Stimulated activated CD4-positive, alpha-beta T cell treated with anti-CD3 and anti-CD28 coated beads, TNF-alpha, amount 100 ng/mL, for 48 hours (primary cell): ENCODE measurements at places on chromosomes 1 and 21.

- DNase-seq: no peak
Observed at GRCh38 chr1:154765970-154766369, 104.1 kb downstream of the KCNN3 start.

DNA sequence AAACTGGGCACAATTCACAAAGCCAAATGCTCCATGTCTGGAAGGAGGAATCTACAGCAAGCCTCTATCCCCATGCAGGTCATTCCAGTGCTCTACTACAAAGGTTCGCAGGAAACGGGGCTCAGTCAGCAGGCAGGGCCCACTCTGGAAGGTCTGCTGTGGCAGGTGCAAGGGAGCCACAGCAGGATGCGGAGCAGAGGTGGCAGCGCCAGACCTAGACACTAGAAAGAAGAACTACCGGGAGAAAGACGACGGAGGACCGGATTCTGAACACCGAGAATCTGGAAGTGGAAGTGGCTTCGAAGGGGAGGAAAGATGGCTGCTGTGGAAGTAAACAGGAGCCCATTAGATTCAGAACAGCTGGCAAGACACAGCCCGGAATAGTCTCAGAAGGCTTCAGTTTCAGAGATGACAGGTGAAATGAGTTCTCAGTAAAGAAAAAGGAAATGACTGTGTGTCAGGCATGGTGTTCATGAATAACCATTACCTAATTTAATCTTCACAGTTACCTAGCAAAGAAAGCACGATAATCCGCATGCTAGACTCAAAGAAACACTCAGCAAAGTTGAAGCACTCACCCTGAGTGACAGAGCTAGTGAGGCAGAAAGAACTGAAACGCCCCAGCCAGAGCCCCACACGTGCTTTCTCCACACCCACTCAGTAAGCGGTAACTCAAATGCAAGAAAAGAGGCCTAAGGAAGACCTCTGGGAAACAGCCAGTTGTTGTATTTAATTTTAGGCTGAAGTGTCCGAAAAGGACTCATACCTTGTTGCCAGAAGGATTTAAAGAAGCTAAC lies 21.4 kb downstream of the SETD4 start:
- no peak for DNase-seq

DNA sequence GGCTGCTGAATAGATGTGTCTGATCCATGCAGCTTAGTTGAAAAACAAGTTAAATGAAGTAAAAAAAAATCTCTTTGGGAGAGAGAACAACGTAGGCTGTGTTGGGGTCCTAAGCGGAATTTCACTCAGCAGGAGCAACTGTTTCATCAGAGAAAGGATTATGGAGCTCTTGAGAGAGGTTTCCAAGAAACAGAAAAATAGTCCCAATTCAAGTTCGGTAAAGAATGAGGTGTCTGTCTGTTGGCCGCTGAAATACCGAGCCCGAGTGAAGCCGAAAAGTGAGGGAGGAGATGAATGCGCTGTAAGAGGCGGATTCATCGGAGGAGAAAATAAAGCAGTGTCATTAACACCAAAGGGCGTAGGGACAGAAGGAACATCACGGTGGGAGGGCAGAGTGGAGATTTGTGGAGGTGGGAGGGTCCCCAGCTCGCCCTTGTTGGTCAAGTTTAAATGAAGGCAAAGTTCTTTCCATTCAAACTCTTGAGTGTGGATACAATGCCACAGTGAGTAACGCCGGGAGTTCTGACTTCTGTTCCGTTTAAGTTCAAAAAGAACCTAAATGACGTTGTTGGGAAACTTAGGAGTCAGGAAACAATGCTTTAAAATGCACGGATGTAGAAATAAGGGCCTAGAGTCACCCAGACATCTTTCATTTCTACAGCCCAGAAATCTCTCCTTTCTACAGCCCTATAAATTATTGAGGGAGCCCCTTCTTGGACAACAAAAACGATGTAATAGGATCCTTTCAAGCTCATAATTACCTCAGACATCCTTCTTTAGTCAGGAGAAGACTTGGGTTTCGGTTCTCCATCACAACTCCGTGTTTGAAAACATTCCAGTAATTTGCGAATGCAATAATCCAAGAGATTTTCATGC lies 15.6 kb upstream of the SLC45A1 start:
- DNase-seq: no peak

GRCh38 chr1:207026104-207026534 lies 6.4 kb downstream of the C1orf116 start:
- no peak for DNase-seq

GRCh38 chr1:30743584-30744059 lies 14.0 kb downstream of the LAPTM5 start:
- DNase-seq: no peak

DNA sequence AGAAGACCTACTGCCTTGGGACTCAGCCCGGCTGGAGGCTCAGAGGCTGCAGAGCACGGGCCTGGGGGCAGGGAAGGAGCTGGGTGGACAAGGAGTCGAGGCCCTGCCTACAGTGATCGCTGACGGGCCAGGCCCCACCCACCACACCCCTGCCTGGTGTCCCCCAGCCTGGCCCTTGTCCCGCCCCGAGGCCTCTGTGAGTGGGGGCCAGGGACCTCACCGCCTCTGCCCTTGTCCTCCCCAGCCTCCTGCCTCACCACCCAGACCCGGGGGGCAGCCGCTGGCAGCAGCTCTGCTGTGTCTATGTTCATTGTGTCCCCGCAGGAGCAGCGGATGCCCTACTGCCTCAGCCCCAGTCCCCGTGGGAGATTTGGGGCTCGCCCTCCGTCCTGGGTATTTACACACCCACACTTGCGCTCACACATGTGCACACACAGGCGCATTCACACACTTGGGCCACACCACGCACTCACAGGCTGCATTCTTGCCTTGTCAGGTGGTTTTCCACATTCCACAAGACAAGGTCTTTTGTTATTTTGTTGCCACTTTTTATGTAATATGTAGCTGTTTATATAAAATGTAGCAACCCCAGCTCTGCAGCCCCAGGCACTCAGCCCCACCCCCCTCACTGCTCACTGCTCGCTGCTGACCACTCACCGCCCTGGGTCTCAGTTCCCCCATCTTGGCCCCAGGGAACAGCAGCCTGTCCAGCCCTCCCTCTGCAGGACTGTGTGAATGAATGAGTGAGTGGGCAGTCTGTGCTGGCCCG lies 7.3 kb downstream of the PFKL start:
- no peak for DNase-seq

- no peak for DNase-seq
Observed at GRCh38 chr1:190124068-190124467, 353.6 kb downstream of the BRINP3 start.

DNA sequence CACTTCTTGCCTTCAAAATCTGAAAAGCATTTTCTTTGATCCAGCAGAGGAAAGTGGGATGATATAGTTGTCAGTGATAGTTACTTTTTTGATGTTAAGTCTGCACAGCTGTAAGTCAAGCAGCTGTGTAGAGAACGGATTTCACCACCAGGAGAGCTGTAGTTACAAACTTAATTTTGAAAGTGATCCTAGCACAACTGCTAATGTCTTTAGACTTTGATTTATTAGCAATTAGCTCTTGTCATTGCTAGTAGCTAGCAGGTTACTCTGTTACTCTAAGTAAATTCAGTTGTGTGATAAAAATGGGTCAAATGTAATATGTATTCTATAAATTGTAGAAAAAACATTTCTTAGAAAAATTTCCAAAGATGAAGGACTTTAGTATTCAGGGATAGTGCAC lies 46.0 kb downstream of the ALG6 start:
- no peak for DNase-seq

DNA sequence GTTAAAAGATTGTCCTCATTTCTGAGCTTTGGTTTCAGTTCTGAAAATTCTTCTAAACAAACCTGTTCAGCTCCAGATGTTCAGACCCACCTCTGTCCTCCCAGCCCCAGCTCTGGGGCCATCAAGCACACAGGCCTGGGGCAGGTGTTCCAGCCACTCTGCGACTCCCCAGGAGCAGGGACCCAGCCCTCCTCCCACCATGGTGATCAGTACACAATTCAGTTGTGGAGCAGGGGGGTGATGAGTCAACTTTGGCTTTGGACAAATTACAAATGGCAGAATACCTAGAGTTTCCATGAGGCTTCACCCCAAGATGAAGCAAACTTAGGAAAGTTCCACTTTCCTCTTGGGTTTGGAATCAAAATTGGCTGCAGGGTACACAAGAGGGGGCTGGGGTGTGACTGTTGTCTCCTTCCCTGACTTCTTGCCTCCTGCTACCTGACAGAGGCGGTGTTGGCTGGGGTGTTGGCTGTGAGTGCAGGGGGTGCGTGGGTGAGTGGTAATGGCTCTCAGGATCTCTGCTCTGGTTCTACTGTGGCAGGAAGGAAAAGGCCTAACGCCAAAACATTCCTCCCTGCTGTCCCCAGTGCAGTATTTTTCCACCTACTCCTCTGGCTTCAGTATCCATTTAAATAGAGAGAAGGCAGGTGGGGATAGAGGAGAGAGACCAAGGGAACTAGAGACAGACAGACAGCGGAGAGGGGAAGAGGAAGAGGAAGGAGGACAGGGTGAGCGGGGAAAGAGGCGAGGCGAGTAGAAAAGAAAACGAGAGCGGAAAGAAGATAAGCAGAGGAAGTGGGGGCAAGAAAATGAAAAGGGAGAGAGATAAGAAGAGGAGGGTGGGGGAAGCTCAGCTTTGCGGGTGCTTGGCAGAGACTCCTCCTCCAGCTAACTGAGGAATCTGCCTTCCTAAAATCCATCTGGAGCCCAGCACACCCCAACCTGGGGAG lies 20.6 kb upstream of the LRRN2 start:
- DNase-seq: no peak

- DNase-seq: no peak
Observed at GRCh38 chr1:56123826-56124225, 455.5 kb downstream of the PLPP3 start.

- no peak for DNase-seq
Observed at GRCh38 chr1:22845398-22845935, 127.2 kb downstream of the LACTBL1 start.

DNA sequence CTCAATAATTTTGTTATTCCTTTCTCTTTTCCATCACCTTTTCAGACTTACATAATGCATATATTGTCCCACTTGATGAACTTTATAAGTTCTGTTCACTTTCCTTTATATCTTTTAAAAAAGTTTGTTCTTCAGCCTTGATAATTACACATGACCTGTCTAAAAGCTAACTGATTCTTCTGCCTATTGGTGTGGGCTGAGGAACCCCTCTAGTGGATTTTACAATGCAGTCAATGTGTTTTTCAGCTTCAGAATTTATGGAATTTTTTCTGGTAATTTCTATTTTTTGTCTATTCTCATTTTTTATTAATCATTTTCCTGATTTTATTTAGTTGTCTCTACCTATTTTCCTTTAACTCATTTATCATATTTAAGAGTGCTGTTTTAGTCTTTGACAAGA lies 7.5 kb downstream of the MNDA start:
- no peak for DNase-seq

DNA sequence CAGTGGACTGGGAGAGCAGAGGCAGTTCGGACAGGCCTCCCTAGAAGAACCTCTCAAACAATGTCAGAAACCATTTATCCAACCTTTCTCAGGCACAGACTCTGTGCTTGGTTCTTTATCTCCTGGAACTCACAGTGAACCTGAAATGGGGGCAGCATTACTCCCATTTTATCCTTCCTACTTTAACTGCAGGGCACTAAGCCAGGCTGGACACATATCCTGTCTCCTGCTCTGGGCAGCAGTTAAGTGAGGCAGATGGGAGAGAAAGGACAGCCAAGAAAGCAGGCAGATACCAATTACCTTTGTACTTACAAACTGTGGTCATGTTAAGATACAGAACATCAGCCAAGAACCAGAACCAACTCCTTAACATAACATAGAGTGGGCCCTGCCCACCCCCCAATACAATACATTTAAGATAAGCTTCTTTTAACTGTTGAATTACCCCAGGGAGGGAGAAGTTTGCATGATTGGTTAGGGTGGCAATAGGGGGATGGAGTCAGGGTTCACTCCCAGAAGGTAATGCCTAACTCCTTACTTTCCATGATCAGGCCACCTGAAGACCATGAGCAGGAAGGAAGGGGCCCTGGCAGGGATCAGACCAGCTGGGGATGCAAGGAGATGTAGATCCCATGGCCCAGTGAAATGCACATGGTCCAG lies 10.9 kb downstream of the KDF1 start:
- no peak for DNase-seq

DNA sequence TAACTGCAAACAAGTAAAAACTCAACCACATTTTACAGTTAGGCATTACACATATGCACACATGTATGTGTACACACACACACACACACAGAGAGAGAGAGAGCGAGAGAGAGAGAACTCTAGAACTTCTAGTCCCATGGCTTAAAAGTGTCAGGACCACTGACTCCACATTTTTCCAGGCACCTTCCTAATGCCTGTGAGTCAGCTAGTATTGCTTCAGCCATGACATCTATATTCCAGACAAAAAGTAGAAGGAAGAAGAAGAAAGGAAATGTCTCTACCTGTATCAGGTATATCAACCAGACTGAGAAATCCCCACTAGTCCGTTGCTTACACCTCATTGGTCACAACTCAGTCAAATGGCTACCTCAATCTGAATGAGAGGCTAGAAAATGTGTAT lies 31.9 kb upstream of the TACSTD2 start:
- no peak for DNase-seq

DNA sequence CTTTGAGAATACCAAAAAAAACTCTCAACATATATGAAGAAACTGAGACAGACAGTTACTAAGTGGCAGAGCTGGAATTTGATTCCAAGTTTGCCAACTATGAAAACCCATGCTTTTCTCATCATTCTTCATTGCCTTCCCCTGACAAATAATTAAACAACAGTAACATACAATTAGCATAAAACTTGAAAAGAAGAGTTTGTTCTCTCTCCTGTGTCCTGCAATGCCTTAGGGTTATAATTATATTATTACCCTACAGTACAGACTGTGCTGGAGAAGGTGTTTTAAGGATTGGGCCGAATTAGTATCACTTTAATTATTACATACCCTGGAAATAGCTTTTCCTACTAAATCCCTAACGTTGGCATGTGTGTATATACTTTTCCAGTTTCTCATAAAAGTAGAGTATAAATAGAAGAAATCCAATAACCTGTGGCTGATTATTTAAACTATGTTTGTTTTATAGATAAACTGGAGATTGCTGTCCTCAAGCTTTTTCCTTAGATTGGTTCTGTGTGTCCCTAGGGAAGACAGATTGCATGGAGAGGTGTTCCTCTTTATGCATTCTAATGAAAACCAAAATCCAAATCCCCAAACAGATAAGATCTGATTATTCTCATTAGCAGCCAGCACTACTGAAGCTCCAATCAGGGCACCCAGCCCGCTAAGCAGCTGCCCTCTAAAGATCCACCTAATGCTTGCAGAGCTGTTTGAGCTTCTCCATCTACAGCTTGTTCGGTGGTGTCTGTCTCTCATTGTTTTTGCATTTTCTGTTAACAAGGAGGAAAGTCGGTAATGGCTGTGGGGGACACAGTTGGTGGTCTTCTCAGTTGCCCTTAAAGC lies 156.3 kb downstream of the TM2D1 start:
- no peak for DNase-seq

DNA sequence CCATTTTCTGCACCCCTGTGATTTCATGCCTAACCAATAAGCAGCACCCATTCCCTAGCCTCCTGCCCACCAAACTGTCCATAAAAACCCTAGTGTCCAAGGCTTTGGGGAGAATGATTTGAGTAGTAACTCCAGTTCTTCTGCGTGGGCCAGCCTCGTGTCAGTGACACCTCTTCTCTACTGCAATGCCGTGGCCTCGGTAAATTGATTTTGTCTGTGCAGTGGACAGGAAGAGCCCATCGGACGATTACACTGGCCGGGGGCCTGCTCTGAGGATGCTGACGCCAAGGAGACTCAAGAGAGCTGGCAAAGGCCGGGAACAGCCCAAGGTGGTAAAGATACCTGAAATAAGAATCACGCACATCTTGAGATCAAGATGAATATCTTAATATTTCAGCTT lies 29.3 kb downstream of the RSPH1 start:
- no peak for DNase-seq

GRCh38 chr1:219973213-219973612 lies 44.9 kb upstream of the SLC30A10 start:
- no peak for DNase-seq
